ENCODE measurements at places on chromosomes 12 and 14. TPM values are rescaled to one million over a fixed set of nuclear protein-coding genes. Genes with fewer than 3 reads are reported as not detected.

SSTR1 gene
- 0.65 TPM for total RNA-seq

TSPAN11 gene
- total RNA-seq: 1.1 TPM

PUS7L gene
- 13.8 TPM for total RNA-seq

TAS2R31 gene
- 3.2 TPM for total RNA-seq

SOAT2 gene
- total RNA-seq: not detected

SIX6 gene
- not detected for total RNA-seq

PLCZ1 gene
- total RNA-seq: not detected

OTUB2 gene
- total RNA-seq: 1.6 TPM

ACSM4 gene
- total RNA-seq: not detected

CLEC1A gene
- 4.2 TPM for total RNA-seq

PXMP2 gene
- 17.7 TPM for total RNA-seq

A2M gene
- total RNA-seq: 309 TPM

MYH6 gene
- total RNA-seq: not detected

LRRK2 gene
- total RNA-seq: 16.5 TPM

SLC41A2 gene
- 31.3 TPM for total RNA-seq

LYZ gene
- total RNA-seq: 8.2 TPM

AQP2 gene
- 0.92 TPM for total RNA-seq

BCL2L14 gene
- total RNA-seq: not detected

ABCC9 gene
- total RNA-seq: 17.0 TPM

SYCP3 gene
- 0.20 TPM for total RNA-seq

NOP9 gene
- 20.2 TPM for total RNA-seq

KLHDC1 gene
- total RNA-seq: 4.1 TPM

TAS2R7 gene
- total RNA-seq: not detected

SIX4 gene
- 2.8 TPM for total RNA-seq

LRP1-AS gene
- total RNA-seq: not detected

SLC6A13 gene
- 0.83 TPM for total RNA-seq

TSPAN19 gene
- not detected for total RNA-seq

RD3L gene
- not detected for total RNA-seq

XPOT gene
- total RNA-seq: 35.5 TPM

GLIPR1 gene
- total RNA-seq: 44.0 TPM

PPP4R4 gene
- total RNA-seq: 0.55 TPM

ETNK1 gene
- total RNA-seq: 79.2 TPM

NAV3 gene
- total RNA-seq: 5.0 TPM

CCDC177 gene
- total RNA-seq: 0.41 TPM

ZNF891 gene
- total RNA-seq: 1.2 TPM

CMA1 gene
- total RNA-seq: not detected

TEDC1 gene
- total RNA-seq: 3.3 TPM

KRT77 gene
- not detected for total RNA-seq

FAM90A1 gene
- 0.61 TPM for total RNA-seq

B4GALNT1 gene
- total RNA-seq: 0.54 TPM

Measured in adrenal gland (tissue), 19 donors.